GM23338 (cell line): ENCODE measurements at places on chromosomes 7 and 10. TPM values are rescaled to one million over a fixed set of nuclear protein-coding genes. Genes with fewer than 3 reads are reported as not detected.

The KRIT1 gene
- 49.6 and 51.2 TPM in 2 replicates for polyA plus RNA-seq

The ETV1 gene
- 39.9 and 49.4 TPM in 2 replicates for polyA plus RNA-seq

The FAM25C gene
- polyA plus RNA-seq = not detected in 2 replicates

The NEURL1 gene
- polyA plus RNA-seq = 0.71 and 0.82 TPM in 2 replicates

The STYXL1 gene
- polyA plus RNA-seq = 38.3 and 39.2 TPM in 2 replicates

The DENND2A gene
- polyA plus RNA-seq = 1.7 and 2.4 TPM in 2 replicates

The LIPF gene
- not detected in 2 replicates for polyA plus RNA-seq

The TMEM213 gene
- 0.14 and 0.89 TPM in 2 replicates for polyA plus RNA-seq

DNA sequence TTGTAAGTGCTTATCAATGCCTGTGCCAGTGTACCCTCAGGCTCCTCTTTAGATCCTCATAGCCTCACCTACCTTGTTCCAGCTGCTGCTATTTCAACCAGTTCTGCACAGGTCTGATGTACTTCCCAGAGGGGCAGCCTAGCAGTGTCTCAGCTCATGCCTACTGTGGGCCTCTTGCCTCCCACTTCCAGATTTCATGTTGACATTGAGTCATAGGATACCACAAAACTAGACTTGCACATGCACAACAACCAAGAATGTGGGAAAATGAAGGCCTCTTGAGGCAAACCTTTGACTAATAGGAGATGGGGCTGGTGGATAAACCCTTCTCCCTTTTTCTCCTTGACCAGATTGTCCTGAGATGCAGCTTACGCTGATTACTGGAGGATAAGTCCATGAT, 31.0 kb downstream of the PON3 start:
- no peak for DNase-seq

GRCh38 chr10:65341323-65341925, 1584.4 kb upstream of the LRRTM3 start:
- no peak for DNase-seq

DNA sequence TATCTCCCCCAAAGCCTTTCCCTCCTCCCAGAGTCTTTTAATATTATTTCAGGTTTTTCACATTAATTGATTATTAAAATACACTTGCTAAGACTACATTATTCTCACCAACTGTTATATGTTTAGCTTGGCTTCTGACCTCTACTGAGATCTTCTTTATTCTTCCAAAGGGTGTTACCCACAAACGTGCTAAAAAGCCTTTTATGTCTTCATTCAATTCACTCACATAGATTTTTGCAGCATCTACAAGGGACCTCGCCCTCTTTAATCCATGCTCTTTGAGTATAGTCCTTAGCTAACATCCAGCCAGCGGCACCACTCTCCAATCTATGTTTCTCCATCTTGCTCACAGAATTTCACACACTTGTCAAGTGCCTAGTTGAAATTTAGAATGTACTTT, 115.9 kb downstream of the HIPK2 start:
- DNase-seq = no peak

- DNase-seq = no peak
These were observed 130.6 kb upstream of the BTBD16 start for GRCh38 chr10:122140461-122140902.

- no peak for DNase-seq
These were observed 69.0 kb downstream of the ANK3 start for GRCh38 chr10:60320666-60321065.

DNA sequence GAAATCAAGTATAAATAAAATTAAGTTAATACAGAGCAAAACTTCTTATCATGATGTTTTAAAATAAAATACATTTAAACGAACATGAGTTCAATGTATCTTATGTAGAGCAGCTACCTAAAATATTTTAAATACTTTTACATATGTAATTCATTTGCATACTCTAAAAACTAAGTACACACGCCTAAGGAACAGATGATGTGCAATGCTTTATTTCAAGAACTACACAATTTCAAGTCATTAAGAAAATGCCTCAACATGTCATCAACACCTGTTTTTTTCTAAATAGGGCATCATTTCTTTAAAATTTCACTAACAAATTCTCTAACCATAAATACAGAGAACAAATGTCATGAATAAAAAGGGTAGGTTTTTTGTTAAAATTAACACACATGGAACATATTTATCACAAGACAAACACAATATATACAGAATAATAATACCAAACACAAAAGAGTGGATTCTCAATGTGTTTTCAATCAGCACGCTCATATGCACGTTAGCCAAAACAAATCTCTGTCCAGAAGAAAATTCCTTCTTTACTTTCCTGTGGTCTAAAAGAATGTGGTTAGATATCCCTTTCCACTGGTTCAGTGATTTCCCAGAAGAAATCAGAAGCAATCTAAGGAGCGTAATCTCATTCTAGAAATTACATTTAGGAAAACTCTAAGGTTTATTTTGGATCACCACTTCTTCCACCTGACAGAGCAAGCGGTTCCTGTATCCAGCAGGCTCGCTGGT, 73.0 kb upstream of the PFKP start:
- no peak for DNase-seq

GRCh38 chr7:121480058-121480457, 84.0 kb upstream of the FAM3C start:
- peak; percentile 51 for DNase-seq

- DNase-seq = no peak
These were observed 185.4 kb downstream of the JCAD start for GRCh38 chr10:29873941-29874484.

DNA sequence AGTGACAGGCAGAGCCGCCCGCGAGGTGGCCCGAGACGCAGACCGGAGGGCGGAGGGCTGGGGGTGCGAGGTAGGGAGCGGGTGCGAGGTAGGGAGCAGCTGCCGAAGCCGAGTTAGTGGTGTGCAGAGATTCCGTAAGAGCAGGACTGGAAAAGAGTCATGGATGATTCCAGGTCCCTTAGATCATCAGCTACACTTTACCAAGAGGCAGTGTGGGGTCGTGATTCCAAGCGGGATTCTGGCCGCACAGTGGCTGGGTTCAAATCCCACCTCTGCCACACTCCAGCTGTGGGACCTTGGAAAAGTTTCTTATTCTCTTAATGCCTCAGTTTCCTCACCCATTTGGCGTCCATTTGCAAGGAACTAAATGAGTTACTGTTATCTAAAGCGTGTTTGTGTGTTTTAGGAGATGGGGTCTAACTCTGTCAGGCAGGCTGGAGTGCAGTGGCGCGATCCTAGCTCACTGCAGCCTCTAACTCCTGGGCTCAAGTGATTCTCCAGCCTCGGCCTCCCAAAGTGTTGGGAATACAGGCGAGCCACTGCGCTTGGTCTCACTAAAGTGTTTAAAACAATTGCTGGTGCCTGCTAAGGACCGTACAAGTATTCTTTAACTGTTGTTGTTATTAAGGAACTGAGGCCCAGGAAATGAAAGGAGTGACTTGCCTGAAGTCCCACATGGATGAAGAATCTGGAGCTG, 1.1 kb downstream of the NDUFB2 start:
- no peak for DNase-seq

DNA sequence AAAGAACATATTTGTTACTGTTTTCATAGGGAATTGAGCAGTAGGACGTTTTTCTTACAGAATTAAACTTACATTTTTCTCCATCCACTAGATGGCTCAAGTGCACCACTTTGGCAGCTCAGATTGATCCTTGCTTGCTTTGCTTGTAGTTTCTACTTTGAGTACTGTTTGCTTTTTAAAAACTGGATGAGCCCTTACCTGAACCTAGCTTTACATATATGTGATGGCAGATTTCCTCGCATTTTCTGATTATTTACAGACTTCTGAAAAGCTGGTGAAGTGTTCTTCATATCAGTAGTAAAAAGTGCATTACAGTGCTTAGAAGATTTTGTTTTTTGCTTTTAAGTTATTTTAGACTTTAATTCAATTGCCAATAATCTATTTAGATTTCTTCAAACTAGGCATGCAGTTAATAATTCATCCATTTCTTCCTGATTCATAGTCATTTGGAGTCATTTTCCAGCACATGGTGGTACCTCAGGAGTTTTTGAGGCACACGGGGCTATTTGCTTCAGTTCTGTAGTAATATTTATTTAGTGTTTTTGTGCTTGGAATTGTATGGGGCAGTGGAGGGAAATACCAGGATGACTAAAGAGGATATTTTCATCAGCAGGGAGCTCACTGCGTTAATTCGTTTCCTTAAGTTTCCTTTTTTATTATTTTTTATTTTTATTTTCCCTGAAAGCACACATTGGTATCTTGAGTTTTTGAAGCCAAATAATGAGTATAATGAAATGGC, 57.3 kb downstream of the MAPK8 start:
- peak; percentile 79 for DNase-seq

GRCh38 chr10:89421018-89421476, 6.7 kb downstream of the IFIT5 start:
- no peak for DNase-seq

GRCh38 chr10:79068203-79068561, 584 bp upstream of the ZMIZ1 start:
- peak; percentile 57 for DNase-seq

DNA sequence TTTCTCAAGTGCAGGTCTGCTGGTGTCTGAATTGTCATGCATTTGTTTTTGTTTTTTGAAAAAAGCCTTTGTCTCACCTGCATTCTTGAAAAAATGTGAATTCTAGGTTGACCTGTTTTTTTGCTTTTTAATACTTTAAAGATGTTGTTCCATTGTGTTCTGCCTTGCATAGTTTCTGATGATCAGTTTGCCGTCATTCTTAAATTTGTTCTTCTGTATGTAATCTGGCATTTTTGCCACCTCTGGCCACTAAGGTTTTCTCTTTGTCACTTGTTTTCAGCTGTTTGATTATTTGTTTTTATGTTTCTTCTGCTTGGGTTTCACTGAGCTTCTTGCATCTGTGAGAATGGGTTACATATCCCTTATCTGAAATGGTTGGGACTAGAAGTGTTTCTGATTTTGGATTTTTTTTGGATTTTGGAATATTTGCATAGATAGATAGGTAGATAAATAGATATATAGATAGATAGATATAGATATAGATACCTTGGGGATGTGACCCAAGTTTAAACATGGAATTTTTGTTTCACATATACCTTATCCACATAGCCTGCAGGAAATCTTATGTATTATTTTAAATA, 16.5 kb downstream of the MGMT start:
- peak; percentile 30 for DNase-seq

- no peak for DNase-seq
These were observed 58.5 kb downstream of the LARP4B start for GRCh38 chr10:873020-873419.

GRCh38 chr7:108716783-108717182, 147.1 kb downstream of the DNAJB9 start:
- DNase-seq = no peak

- no peak for DNase-seq
These were observed 113.2 kb upstream of the ADO start for GRCh38 chr10:62691336-62691735.

GRCh38 chr7:22723181-22723601, 3.8 kb upstream of the IL6 start:
- no peak for DNase-seq

GRCh38 chr7:43450894-43451293, 132.0 kb upstream of the STK17A start:
- DNase-seq = no peak

GRCh38 chr7:155590215-155591018, 44.1 kb upstream of the CNPY1 start:
- DNase-seq = peak; percentile 59

DNA sequence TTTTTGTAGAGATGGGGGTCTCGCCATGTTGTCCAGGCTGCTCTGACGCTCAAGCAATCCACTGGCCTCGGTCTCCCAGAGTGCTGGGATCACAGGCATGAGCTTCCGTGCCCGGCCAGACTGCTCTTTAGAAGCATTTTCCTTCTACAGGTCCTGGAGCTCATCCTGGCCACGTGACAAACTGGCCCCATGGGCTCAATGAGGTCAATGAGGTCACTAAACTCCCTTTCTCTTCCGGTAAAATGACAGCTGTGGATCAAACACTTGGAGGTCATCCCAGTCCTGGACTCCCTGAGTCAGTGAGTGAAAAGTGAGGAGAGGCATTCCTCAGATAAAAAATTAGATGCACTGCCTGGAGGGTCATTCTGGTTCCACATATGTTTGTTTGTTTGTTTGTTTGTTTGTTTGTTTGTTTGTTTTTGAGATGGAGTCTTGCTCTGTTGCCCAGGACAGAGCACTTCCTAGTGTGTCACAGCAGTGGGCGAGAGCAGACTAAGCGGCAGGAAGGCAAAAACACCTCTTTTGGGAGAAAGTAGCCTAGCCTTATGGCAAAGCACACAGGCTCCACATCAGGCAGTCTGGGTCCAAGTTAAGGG, 134.9 kb downstream of the TNS3 start:
- DNase-seq = no peak

DNA sequence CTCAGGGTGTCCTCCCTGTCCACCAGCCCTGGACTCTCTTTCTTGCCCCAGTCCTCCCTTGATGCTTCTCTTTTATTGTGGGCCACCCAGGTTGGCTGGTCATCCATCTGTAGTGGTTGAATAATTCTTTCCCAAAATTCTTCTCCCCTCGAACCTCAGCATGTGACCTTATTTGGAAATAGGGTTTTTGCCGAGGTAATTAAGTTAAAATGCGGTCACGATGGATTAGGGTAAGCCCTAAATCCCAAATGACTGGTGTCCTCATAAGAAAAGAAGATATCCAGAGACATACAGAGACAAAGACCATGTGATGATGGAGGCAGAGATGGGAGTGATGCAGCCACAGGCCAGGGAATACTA, 74.3 kb downstream of the GFRA1 start:
- no peak for DNase-seq

DNA sequence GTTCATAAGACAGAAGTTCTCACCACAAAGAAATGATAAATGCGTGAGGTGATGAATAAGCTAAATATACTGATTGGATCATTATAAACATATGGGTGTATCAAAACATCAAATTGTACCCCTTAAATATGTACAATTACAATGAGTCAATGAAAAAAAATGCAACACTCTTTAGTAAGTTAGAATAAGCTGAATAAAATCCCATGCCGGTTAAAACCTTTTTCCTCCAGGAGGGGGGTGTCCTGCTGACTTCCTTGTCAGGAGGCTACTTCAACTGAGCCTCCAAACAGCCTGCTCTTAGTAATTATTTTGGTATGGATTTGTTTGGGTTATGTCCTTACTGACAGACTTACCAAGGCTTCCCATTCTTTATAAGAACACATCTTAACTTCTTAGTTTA, 649.1 kb downstream of the INHBA start:
- no peak for DNase-seq

DNA sequence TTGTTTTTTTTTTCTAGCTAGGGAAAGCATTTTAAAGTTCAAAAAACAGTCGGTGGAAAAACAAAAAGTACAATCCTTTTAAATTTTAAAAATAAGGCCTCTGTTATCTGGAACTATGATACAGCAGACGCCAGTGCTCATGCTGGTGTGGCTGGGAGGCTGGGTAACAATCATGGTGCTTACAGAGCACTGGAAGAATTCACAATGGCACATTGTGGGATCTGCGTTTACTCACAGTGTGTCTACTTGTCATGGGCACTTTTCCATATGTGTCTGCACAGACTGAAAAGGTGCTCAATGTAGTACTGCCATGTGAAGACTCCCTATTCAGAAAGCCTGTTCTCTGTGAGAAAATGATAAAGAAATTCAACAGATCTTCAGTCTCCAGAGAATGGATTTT, 278.2 kb upstream of the IMMP2L start:
- no peak for DNase-seq

- DNase-seq = no peak
These were observed 16.1 kb downstream of the KMT2C start for GRCh38 chr7:152419473-152420429.
